ENCODE measurements at places on chromosomes 6 and 20. TPM values are rescaled to one million over a fixed set of nuclear protein-coding genes. Genes with fewer than 3 reads are reported as not detected.

CPXM1 gene
- 1.3 TPM for polyA plus RNA-seq

DTNBP1 gene
- polyA plus RNA-seq = 17.2 TPM

QRSL1 gene
- 10.4 TPM for polyA plus RNA-seq

TRERF1 gene
- 1.2 TPM for polyA plus RNA-seq

HTR1E gene
- not detected for polyA plus RNA-seq

GPR63 gene
- polyA plus RNA-seq = 0.29 TPM

CFAP61 gene
- 0.11 TPM for polyA plus RNA-seq

DAAM2 gene
- polyA plus RNA-seq = 9.9 TPM

ZNF322 gene
- 5.1 TPM for polyA plus RNA-seq

All from right cardiac atrium (tissue), 5 donors.